Neural crest cell (in vitro differentiated cells): ENCODE measurements at places on chromosomes 12 and 14. TPM values are rescaled to one million over a fixed set of nuclear protein-coding genes. Genes with fewer than 3 reads are reported as not detected.

Gene KRT2
- not detected in 2 replicates for total RNA-seq

Gene RPGRIP1
- total RNA-seq, result not detected in 2 replicates

Gene AICDA
- not detected in 2 replicates for total RNA-seq

Gene CCDC175
- 0.19 and 0.25 TPM in 2 replicates for total RNA-seq

Gene NKX2-1
- total RNA-seq, result not detected in 2 replicates

Gene BRF1
- 50.0 and 51.1 TPM in 2 replicates for total RNA-seq

Gene RIPK3
- total RNA-seq, result not detected in 2 replicates

Gene DPF3
- 1.3 TPM in 2 replicates for total RNA-seq
